ENCODE measurements at places on chromosomes 16 and 17.

DNA sequence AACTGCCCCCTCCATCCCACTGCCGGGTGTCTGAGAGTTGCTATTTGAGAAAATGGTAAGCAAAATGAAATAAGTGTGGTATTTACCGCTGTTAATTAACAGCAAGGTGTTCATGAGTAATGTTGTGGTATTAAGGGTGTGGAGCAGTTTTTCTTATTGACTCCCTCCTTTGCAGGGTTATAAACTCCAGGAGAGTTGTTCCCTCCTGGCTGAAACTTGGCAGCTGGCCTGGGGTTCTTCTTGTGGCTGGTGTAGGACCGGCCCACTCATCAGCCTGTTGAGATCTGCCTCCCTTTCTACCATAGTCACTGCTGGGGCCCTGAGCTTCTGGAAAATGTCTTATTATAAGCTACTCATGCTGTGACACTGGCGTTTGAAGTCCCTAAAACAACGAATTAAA lies 128.6 kb downstream of the SOX9 start:
- no peak for DNase-seq

DNA sequence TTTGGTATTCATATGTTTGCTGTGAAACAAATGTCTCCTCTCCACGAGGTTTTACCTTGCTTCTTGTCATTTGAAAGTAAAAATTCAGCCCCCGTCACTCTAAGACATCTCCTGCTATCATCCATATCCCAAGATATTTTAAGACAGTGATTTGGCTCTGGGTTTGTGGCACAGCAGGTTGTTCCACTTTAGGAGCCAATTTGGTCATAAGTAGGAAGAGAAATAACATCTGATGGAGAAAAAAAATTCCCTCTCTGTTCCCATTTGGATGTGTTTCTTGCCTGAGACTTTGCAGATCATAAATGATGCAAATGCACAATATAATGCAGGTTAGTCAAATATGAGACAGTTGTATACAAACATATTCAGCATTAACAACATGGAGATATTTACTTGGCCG lies 309.5 kb downstream of the CDH8 start:
- DNase-seq, result no peak

DNA sequence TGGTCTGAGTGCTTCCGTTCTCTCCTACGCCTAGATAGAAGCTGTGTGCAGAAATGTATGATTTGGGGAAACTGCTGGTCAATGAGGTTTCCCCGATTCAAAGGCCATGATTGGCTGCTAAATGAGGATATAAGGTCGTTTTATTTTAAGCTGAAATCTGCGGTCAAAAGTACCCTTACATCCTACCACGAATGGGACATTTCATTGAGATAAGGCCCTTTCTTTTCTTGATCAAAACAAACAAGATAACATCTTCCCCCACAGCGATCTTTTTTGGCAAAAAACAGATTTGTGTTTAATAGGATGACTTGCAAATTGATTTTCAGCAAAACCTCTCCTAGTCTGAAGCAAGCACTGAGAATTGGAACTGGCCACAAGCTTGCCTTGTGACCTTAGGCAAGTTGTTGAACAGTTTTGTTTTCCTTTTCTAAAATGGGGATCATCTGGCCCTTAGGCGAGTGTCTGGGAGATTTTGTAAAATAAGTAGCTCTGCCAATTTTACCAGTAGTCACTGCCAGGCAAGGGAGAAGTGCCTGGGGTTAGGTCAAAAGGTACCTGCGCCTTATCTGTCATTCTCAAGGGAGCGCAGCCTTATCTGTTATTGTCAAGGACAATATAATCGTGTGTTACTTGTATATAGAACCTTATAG lies 635 bp downstream of the SCPEP1 start:
- DNase-seq, result no peak

- DNase-seq, result no peak
Measured at GRCh38 chr16:11535494-11535893, 51.2 kb downstream of the LITAF start.

DNA sequence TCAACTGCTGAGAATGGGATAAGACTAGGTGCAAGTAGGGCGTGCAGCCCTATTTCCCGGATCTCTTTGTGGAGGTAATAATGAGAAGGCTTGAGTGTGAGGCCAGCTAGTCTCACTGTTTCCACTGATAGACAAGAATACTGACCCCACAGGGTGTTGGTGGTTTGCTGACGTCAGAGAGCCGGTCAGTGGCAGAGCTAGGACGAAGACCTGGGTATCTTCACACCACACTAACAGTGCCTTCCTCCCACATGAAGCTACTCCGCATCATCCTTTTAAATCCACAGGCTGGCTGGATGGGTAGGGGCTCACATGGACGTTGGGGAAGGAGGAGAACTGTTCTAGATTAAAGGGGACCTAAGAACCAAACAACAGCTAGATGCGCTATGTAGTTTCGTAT lies 68.0 kb downstream of the ZFHX3 start:
- DNase-seq, result no peak

DNA sequence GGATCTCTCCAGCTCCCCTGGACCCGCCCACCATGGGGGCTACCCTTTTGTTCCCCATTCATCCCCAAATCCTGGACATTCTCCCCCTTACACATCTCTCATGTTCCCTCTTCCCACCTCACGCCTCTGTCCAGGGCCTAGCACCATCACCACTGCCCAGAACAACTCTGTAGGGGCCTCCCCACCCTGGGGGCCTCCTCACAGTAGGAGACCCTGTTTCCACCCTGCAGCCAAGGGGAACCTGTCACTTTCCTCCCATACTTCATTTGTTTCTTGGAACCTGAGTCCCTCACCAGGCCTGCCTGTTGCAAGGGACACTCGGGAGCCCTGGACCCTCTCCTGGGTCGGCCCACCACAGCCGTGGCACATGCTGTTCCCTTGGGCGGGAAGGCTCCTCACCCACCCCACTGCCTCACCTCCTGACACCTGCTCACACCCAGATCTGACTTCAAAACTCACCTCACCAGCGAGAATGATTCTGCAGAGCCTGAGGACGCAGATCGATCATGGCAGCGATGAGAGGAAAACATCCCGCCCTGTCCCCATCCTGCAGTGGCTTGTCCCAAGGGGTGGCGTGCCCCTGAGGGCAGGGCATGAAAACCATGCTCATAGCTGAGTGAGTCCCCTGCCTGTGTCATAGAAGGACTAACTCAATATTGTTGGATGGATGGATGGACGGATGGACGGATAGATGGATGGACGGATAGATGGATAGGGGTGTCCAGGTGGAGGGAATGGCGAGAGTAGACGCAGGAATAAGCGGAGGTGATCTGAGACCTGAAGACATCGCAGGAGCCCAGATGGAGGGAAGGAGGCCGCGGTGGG lies 6.8 kb upstream of the RASD1 start:
- DNase-seq, result no peak

- no peak for DNase-seq
Measured at GRCh38 chr16:72191551-72191950, 19.6 kb upstream of the PMFBP1 start.

- no peak for DNase-seq
Measured at GRCh38 chr17:44777394-44778348, 18.9 kb downstream of the ADAM11 start.

DNA sequence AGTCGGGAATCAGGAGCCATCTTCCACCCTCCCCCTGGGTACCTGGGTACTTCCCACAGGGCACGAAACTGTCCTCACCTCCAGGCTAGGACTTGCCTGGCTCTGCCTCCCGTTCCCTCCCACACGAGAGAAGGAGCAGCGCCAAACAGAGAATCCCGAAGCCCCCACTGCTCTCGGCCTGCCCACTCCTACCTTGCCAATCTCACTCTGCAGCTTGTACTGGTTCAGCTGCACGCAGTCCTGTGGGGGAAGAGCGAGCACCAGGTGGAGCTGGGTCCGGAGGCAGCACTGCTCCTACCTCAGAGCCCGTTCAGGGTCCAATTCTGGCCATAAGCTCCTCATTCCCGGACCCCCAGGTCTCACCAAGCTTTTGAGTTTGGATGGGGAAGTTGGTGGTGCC lies 8.7 kb downstream of the CAMKK1 start:
- DNase-seq, result no peak

GRCh38 chr17:16516594-16517051 lies 24.6 kb upstream of the LRRC75A start:
- no peak for DNase-seq
